ENCODE measurements at places on chromosomes 11 and 22.

DNA sequence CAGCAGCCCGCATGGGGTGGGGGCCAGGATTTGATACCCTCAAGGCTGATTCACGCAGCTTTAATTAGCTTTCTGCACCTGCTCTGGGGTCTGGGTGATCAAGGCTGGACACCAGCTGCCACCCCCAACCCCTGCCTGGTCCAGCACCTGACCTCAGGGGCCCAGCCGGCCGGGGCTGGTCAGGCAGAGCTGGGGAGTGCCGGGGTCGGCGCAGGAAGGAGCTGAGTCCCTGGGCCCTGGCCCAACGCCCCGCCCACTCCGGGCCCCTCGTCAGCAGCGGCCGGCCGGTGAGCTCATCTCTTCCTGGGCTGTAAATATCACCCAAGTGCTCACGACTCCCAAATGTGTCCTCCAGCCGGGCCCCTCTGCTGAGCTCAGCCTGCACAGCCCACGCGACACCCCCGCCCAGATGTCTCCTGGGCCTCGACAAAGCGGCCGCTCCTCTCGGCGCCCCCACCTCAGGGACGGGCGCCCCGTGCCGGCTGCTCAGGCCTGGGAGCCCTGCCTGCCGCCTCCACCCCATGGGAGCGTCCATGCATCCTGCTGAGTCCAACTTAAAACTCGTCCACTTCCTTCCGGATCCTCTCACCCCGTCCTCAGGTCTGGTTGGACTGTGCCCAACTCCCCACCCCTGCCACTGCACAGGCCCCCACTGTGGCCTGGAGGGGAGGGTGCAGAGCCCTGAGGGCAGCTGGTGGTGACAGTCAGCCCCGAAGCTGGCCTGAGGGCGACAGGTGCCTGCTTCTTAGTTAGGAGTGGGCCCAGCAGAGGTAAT lies 29.0 kb downstream of the RTN4R start:
- DNase-seq, result no peak

DNA sequence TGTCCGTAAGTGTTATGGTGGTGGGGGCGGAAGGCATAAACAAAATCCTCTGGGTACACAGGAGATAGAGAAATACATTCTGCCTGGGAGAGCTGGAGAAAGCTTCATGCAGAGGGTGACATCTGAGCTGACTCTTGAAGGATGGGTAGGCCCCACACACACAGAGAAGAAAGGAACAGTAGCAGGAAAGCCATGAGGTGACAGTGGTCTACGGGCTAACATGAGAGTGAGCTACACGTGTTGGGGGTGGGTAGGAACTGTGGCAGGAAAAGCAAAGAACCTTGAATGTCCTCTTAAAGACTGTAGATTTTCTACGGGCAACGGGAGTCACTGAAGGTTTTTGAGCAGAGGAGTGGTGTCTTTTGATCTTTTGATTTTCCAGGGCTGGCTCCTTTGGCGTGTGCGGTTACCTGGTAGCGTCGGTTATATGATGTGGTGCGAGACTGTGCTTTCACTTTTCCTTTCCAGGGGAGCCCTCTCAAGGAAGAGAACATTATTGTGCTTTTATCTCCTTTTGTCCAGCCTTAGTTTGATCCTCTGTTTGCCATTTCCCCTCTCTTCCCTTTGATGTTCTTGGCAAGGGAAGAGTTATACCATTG lies 39.7 kb downstream of the ADAMTS8 start:
- no peak for DNase-seq

- DNase-seq, result peak; percentile 58
Measured at GRCh38 chr11:35042224-35042623, 96.7 kb upstream of the CD44 start.

- DNase-seq, result no peak
Measured at GRCh38 chr11:74283580-74284180, 27.8 kb downstream of the P4HA3 start.

DNA sequence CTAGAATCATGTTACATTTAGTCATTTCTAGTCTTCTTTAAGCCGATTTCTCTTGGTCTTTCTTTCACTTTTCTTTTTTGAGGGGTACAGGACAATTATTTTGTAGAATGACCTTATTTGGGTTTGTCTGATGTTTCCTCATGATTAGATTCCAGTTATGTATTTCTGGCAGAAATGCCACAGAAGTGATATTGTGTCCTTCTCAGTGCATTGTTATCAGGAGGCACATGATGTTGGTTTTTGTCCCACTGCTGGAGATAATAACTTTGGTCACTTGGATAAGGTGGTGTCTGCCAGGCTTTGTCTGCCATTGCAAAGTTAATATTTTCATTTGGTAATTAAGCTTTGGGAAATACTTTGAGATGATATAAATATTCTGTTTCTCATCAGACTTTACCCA lies 100.3 kb downstream of the RRM1 start:
- no peak for DNase-seq

DNA sequence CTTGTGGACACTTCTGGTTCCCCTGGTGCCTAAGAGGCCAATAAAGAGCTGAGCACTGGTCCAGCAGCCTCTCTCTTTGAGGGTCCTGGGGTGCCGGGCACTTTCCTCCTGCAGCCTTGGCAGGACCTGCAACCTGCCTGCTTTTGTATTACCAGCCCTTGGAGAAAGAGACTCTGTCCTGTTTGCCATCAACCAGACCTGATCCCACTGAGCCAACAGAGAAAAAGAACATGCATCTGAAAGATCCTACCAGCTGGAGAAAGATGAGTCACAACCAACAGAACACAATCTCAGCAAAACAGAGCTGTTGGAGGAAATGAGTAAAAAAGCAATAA lies 321.0 kb downstream of the DDX10 start:
- no peak for DNase-seq

DNA sequence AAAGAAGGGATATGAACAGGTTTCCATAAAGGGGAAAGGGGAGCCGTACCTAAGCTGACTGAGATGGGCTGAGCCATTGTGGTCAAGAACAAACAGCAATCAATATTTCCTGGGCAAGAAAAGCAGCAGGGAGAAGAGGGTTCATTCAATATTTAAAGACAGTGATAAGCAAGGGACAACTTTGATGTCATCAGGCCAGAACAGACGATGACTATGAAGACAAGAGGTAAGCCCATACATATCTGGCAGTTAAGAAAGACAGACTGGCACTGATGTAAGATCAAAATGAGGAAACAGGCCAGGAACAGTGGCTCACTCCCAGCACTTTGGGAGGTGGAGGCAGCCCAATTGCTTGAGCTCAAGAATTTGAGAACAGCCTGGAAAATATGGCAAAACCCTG lies 2.4 kb downstream of the OR5A2 start:
- peak; percentile 49 for DNase-seq

DNA sequence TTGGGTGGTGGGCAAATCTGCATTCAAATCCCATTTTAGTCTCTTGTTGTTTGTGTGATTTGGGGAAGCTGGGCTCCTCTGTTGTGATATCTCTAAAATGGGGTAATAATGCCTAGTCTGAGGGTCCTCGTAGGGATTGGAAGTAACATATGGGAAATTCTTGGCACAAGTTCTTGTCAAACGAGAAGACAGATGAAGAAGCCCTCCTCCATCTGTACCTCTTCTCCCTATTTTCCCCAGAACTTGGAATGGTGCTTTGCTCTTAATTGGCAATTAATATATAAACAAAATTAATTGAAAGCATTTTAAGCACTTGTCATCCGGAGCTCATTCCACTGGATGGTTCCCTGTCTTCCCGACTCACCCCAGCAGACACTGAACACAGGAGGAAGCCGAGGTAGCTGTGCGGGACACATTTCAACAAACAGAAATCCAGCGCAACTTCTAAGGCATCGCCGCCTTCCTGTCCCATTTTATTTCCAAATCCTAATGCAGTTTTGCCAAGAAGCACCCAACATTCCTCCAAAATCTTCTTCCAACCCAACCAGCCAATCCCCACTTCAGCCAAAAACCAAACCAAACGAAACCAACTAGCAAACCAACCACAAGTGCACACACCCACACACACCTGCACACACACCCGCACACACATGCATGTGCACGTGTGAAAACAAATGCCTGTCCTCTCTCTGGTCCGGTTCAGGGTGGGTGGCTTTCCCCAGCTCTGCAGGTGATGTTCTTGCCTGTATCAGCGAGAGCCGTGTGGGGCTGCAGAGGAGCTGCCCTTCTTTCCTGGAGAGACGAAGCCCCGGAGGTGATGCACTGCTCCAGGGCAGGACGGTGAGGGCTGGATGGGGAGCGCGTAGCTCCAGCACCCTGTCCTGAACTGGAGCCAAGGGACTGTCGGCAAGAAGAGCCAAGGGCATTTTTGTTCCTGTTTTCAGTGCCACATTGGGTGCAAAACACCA lies 100.8 kb upstream of the B3GAT1 start:
- DNase-seq, result no peak

GRCh38 chr11:103727262-103727661 lies 309.2 kb upstream of the DDI1 start:
- no peak for DNase-seq

DNA sequence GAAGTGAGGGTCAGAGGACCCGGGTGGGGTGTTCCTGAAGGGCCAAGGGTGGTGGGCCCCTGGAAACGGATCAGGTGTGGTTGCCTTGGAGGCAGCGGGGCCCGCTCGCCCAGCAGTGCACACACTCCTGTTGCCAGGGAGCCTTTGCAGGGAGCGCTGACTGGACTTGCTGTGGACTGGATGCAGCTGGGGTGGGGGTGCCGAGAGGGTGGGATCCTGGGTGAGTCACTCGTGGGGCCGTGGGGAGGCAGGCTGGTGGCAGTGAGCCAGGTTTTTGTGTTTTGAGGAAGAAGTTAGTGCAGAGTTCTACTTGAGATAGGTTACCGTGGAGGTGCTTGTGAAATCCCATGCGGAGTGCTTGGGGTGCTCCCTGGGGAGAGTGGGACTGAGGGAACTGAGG lies 1.3 kb downstream of the MRPL23 start:
- no peak for DNase-seq

DNA sequence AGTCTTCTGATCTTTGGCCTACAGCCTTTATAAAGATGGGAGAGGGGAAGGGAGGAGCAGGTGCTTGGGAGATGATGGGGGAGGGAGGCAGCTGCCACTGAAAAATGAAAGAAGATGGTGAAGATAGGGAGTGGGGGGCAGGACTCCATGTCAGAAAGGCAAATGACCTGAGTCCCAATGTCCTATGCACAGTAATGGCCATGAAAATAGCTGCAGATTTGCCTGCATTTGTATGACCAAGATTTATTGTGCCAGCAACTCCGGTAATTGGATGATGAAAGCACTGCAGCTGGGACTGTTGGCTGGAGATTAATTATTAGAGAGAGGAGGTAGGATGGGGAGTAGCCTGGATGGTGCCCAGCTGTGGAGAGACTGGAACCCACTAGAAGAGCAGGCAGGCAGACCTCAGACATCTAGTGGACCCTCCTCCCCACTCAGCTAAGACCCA lies 36.1 kb downstream of the NEU3 start:
- DNase-seq, result no peak
